SJCRH30 (cell line): ENCODE measurements at places on chromosomes 2 and 18.

GRCh38 chr2:199455545-199456382, 2.0 kb downstream of the SATB2 start:
- DNase-seq = peak; percentile 26

DNA sequence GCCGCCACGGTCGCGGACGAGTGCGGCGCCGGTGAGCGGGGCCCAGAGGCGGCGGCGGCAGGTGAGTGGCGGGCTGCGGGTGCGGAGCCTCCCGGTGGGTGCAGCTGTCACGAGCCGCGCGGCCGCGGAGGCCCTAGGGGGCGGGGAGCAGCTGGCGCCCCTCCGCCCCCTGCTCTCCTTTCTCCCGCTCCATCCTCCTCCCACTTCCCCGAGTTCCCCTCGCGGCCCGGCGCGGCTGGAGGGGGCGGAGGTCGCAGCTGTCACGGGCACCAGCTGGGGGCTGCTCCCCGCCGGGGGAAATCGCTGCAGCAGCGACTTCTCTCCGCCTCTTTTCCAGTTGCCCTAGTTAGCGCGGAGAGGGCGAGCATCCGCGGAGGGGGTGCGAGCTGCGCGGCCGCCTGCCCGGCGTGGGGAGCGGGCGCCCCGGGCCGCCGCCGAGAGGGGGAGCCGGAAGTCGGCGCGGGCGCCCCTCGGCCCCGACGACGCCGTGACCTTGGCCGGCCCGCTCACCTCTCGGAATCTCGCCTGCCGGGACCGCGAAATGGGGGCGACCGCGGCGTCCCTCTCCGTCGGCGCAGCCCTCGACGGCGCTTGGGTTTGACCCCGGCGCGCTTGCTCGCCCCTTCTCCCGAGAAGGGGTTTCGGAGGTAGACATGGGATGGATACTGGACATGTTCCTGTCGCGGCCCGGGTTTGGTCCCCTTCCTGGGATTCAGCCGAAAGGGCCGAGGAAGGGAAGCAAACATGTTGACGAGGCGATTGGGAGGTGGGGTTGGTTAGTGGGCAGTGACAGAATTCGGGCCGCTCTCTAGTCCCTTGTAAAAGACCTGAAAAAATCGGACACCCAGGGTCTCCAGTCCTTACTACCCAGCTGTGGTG, 727 bp downstream of the NCOA1 start:
- peak; percentile 98 for DNase-seq

GRCh38 chr2:47272905-47273758, 118.0 kb upstream of the STPG4 start:
- DNase-seq = no peak

- no peak for DNase-seq
These were observed 71.0 kb upstream of the SRD5A2 start for GRCh38 chr2:31651736-31652135.

GRCh38 chr2:235766278-235766677, 272.4 kb downstream of the AGAP1 start:
- DNase-seq = peak; percentile 67

- no peak for DNase-seq
These were observed 50.1 kb downstream of the SLC14A1 start for GRCh38 chr18:45774065-45774521.

DNA sequence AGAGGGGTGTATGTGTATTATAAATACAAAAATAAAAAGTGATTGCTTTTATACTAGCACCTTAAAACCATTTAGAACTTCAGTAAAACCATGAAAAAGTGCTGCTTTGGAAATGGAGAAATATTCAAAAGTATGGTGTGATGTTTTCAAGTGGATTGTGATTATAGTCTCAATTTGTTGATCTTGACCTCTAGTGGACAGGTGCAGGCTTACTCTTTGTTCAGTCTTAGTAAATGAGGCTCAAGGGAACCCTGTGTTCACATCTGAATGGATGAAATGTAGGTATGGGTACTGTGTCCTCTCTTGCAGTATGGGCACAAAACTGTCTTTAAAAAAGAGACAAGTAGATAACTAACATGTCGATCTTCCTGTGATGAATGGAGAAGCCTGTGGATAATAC, 145.8 kb downstream of the MCFD2 start:
- DNase-seq = no peak

- DNase-seq = no peak
These were observed 83.1 kb downstream of the UPP2 start for GRCh38 chr2:158184556-158185343.

GRCh38 chr2:86243950-86244733, 44.9 kb downstream of the MRPL35 start:
- no peak for DNase-seq

GRCh38 chr2:214515111-214515510, 104.3 kb downstream of the VWC2L start:
- DNase-seq = no peak

DNA sequence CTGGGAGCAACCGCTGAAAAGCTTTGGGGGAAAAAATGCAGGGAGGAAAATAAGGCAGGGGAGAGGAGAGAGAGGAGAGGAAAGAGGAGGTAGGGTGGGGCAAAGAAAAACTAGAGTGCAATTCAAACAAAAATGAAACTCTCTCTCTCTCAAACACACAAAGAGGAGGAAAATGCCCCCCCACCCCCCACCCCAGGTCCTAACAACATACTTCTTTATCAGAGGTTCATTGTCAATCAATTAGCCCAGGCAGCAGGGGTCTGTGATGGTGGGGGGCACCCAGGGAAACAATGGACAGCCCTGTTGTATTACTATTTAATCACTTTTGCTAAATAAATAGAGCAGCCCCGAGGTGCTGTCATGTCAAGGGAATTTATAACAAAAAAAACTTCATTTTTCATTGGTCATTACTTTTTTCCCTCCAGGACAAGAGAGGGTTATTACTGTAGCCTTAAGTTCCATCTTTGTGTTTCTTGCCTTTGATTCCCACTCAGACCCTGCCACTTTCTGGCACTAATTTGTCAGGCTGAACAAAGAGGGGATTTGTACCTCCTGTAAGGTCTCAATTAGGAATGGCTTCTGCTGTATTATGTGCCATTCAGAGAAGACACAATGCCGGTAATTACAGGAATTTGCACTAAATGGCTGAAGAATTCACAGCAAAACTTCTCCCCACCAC, 55.0 kb downstream of the PLEKHM3 start:
- DNase-seq = no peak

DNA sequence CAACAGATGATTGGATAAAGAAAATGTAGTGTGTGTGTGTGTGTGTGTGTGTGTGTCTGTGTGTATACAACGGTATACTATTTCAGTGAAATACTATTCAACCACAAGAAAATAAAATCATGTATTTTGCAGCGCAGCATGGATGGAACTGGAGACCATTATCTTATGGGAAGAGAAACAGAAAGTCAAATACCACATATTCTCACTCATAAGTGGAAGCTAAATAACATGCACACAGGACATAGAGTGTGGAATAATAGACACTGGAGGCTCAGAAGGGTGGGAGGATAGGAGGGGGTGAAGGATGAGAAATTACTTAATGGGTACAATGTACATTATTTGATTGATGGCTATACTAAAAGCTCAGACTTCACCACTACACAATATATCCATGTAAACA, 609.1 kb upstream of the SLC39A10 start:
- no peak for DNase-seq

DNA sequence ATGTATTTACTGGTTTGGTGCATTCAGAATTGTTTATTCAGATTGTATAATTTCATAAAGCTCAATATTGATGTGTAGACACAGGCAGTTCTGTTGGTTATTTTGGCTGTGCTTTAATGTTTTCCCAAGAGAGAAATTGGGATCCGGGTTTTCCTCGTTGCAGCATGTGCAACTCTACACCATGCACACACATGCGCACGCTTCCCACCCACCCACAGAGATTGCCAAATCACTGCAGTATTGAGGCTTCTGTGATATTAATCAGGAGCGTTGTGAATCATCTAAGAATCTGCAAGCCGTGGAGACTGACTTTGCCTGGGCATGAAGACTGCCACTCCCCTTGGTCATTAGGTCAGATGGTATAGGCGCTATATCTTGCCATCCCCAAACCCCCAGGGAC, 571.5 kb downstream of the SLC4A3 start:
- peak; percentile 36 for DNase-seq

DNA sequence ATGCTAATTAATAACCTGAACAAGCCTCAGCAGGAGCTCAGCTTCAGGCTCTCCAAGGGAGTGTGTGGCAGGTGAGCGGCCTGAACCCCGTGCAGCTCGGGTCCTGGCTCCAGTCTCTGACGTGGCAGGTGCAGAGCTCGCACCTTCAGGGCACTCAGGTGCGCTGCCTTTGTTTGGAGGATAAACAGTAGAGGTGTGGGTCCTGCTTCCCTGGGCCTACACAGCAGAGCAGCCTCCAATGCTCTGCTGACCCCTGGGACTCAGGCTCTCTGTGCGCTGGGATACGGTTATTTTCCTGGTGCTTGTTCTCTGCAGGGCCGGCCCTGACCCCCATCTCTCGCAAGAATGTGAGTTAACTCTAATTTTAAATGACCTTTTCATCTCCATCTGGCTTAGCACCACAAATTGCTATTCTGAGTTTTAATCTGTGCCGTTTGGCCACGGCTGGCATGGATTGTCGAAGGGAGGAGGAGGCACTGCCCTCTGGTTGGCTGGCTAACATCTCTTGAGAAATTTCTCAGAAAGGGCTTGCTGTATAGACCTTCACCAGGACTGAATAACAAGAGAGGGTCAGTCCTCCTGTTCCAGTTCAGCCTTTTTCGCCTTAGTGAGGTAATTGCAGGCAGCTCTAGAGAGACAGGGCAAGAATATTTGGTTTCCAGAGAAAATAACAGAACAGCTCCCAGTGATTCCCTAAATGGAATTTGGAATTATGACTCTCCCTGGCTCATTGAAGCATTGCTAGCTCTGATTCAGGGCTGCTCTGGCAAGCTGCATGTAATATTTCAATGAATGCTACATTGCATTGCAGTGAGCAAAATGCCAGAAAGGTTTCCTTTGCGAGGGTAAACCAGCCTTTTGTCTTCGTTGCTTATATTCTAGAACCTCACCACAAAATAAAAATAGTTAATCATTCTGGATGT, 161.8 kb downstream of the DCDC2C start:
- DNase-seq = no peak

DNA sequence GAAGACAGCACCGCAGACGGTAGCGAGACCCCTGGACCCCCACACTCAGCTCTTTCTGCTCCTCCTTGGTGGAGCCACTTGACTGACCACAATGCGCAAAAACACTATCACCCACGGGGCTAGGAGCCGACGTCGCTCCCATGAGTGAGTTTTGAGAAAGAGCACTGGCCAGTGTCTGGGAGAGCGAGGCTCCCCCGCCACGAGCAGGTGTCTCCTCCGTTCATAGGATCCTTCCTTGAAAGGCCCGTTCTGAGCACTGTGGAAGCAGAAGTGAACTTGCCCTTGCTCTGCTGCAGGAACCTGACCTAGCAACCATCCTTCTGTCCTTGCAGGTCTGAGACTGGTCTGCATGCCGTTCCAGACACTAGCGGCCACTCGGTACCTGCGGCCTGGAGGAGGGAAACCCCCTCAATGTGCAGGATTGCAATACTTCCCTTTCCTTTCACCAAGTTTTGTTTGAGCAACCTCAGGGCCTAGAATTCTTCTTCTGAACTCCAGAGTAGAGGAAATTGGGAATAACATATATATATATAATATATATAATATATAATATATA, 12.9 kb upstream of the ZNF516 start:
- DNase-seq = no peak
